ENCODE measurements at places on chromosomes 7 and 10.

DNA sequence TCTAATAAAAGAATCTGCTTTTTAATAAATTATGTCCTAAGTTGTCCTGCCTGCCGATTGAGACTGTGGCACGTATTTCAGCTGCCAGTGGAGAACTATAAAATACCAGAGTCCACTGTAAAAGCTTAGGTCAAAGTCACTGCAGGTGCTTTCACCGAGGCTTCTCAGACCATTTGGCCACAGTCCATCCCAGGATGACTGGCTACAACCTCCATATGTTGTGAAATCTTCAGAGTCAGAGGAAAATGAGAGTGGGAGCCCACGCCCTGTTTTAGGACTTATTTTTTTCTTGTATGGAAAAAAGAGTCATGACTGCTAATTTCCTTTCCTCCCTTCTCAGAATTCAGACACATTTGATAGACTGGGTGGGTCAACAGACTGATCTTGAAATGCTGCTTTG, 182.9 kb downstream of the ANK3 start:
- DNase-seq: peak; percentile 18

- no peak for DNase-seq
Measured at GRCh38 chr10:132326344-132326889, 5.6 kb upstream of the LRRC27 start.

GRCh38 chr10:78899996-78900714, 168.6 kb upstream of the ZMIZ1 start:
- DNase-seq: peak; percentile 10

- DNase-seq: no peak
Measured at GRCh38 chr7:93014410-93014809, 103.4 kb downstream of the SAMD9 start.

DNA sequence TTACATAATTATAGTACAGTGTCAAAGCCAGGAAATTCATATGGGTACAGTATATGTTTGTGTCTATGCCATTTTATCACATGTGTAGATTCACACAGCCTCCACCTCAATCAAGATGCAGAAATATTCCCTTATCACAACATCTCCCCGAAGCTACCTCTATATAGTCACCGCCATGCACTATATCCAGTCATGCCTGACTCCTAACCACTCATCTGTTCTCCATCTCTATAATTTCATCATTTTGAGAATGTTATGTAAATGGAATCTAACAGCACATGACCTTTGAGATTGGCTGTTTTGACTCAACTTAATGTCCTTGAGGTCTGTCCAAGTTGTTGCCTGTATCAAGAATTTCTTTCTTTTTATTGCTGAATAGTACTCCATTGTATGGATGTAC, 22.3 kb upstream of the SLC25A13 start:
- DNase-seq: no peak

- no peak for DNase-seq
Measured at GRCh38 chr10:92993699-92994272, 66.8 kb upstream of the CYP26C1 start.

- no peak for DNase-seq
Measured at GRCh38 chr7:141118767-141119166, 44.9 kb downstream of the TMEM178B start.

GRCh38 chr7:106067678-106068077, 44.4 kb downstream of the SYPL1 start:
- no peak for DNase-seq

- no peak for DNase-seq
Measured at GRCh38 chr10:124068929-124069328, 24.5 kb downstream of the CHST15 start.
